ENCODE measurements at places on chromosomes 16 and 17.
A peak's percentile ranks its signal among the peaks of the same experiment; 100 is the strongest.

GRCh38 chr16:66207139-66207882 lies 159.2 kb upstream of the CDH5 start:
- DNase-seq: no peak

DNA sequence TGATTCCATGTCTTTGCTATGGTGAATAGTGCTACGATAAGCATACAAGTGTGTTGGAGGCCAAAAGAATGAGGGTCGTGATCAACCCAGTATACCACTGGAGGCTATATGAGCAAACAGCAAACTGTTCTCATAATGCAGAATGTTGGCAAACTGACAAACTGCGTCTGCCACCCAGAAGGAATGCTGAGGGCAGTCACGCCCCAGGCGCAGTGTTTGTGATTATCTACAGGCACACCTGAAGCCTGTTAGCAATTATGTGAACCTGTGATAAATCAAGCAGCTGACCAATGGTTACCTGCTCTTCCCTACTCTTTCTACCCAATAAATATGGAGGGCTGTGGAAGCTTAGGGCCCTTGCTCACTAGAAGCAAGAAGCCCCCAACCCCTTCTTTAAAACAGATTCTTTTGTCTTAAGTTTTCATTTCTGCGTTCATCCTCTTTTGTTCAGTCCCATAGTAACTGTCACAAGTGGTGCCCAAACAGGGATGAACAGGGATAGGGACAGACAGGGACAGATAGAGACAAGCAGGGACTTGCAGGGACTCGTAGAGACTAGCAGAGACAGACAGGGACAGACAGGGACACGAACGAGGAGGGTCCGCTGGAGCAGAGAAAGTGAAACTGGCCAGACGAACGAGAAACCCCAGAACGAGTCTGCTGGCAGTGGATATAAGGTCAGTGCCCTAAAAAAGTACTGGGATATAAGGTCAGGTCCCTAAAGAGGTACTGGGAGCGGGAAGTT lies 25.1 kb downstream of the CD300LG start:
- DNase-seq: no peak

DNA sequence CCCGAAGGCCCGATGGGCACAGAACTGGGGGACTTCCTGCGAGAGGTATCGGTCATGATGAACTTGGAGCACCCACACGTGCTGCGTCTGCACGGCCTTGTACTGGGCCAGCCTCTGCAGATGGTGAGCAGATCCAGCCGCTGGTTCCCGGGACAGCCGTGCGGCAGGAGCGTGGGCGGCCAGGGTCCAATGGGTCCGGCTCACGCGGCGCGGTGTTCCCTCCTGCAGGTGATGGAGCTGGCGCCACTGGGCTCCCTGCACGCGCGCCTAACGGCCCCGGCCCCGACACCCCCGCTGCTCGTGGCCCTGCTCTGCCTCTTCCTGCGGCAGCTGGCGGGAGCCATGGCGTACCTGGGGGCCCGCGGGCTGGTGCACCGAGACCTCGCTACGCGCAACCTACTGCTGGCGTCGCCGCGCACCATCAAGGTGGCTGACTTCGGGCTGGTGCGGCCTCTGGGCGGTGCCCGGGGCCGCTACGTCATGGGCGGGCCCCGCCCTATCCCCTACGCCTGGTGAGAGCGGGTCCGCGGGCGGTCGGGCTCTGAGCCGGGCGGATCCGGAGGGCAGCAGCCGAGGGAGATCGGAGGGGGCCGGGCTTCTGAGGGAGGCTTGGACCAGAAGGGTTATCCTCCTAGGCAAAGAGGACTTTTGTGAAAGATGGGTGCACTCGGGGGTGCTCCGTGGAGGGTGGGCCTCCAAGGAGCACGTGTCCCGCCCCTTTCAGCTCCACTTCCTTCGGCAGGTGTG lies 3.0 kb downstream of the TNK1 start:
- no peak for DNase-seq

DNA sequence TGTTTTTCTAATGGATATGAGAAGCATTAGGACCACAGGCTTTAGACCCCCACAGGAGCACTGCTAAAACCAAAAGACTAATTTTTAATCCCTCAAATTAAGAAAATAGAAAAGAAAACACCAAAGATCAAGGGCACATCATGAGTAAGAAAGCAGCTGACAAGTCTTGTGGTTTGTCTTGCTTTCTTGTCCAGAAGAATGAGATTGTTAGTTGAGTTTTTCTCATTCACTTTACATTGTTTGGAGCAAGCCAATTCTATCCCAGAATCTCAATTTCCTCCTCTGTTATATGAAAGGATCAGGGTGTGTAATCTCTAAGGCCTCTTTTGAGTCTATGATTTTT lies 899.0 kb downstream of the KCNJ2 start:
- DNase-seq: no peak

DNA sequence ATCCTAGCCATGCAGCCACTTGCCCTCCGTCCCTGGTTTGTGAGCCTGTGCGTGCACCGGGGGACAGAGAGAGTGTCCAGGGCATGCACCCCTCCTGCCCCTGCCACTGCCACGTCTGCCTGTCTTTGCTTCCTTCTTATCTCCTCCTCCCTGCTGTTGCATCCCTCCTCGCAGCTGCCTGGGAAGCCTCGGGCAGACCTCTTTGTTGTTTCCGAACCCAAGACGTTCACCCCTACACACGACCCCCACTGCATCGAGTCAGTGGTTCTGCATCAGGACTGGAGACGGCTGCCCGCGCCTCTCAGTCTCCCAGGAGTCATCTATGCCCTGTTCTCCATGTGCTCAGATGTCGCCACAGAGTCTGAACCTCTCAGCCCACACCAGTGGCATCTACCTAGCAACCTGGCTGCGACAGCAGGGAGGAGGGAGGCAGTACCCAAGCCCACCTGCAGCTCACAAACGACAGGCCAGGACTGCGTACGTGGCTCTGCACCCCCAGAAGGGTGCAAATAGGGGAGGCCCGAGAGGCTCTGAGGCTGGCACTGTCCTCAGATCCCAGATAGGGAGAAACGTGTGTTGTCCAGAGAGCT lies 5.2 kb downstream of the TIMP2 start:
- DNase-seq: no peak

DNA sequence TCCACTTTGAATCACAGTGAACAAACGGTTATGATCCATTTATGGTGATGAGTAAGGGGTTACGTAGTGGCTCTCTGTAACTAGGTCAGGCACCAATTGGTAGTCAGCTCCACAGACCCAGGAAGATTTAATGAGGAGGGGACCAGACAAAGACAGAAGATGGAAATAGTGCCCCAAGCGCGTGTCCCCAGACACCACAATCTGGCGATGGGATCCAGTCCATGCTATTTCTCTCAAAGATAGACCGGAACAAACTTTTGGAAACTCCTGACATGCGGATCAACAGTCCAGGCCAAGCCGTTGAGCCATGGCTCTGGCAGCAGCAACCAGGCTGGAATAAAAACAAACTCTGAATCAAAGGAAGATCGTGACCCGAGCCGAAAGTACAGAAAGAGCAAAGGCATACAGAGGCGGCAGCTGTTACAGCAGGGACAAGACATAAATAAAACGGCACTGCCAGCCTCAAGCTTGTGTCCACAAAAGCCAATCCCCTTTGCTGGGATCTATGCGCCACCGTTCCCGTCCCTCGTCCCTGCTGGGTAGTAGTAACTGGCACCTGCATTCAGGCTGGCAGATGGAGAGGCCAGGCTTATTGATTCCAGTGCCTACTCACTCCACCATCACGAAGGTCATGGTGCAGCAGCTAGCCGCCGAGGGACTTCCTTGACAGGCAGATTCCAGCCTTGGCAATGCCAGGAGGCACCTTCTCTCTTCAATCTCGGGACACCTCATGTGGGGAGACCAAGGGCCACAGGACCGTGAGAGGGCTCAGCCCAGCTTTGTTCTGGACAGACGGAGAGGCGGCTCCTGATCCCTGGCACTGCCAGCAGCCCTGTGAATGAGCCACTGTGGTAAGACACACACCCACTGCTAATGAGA lies 50.2 kb downstream of the CDH11 start:
- no peak for DNase-seq

DNA sequence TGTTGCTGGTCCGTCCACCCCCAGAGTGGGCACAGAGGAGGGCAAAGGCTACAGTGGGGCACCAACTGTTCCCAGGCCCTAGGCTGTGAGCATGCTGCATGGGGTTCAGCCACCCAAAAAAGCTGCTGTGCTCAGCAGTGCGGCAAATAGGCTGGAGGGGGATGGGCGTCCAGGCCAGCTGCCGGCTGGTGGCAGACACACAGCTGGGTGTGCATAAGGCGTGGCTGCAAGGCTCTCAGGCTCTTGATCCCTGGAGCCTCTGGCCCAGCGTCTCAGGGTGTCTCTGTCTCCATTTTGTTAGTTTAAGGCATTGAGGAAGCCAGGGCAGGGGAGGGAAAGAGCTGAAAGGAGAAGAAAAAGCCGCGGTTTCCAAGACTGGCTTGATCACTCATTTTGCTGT lies 8.8 kb downstream of the RPL19 start:
- DNase-seq: no peak

- no peak for DNase-seq
Observed at GRCh38 chr17:74271281-74271680, 2.8 kb upstream of the DNAI2 start.

- DNase-seq: no peak
Observed at GRCh38 chr16:57944970-57945739, 25.8 kb downstream of the CNGB1 start.

DNA sequence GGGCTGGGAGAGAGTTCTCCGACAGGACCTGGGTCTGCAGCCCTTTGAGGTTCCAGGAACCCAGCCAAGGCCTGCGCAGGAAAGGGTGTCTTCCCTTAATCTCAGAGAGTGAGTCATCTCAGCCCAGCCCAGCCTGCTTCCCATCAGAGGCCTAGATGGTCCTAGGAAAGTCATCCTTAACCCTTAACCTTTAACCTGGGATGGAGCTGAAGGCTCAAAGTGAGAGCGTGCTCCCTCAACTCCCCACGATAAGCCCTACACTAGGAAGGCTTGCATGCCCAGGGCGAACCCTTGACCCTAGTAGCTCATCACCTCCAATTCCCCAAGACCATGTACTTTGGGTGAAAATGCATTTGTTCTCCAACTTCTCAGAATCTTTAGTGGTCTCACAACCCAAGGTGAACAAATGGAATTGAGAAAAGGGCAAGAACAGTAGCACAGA lies 4.8 kb upstream of the ATXN7L3 start:
- no peak for DNase-seq

DNA sequence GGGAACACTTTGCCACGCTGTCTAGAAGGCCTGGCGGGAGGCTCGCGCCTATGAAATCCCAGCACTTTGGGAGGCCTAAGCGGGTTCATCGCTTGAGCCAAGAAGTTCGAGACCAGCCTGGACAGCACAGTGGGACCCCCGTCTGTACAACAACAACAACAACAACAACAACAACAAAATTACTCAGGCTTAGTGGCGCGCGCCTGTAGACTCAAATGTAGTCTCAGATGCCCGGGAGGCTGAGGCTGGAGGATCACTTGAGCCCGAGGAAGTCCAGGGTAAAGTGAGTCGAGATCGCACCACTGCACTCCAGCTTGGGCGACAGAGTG lies 297 bp upstream of the SLFN13 start:
- no peak for DNase-seq

GRCh38 chr16:76970087-76970744 lies 220.8 kb upstream of the MON1B start:
- no peak for DNase-seq

DNA sequence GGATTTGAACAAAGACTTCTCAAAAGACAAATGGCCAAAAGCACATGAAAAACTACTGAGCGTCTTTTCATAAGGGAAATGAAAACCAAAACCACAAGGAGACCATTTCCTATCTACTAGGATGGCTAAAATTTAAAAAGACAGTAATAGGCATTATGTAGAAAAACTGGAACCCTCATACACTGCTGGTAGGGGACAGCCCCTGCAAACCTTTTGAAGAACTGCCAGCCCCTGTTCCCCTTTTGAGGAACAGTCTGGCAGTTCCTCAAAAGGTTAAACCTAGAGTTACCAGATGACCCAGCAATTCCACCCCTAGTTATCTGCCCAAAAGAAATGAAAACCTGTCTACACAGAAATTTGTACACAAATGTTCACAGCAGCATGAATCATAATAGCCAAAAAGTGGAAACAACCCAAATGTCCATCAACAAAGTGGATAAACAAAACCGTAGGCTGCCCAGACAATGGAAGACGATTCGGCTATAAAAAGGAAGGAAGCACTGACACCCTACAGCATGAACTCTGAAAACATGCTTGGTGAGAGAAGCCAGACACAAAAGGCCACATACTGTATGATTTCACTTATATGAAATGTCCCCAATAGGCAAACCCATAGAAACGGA lies 22.9 kb downstream of the CDIP1 start:
- no peak for DNase-seq

- no peak for DNase-seq
Observed at GRCh38 chr16:24336491-24336890, 80.4 kb downstream of the CACNG3 start.

GRCh38 chr16:76796978-76797377 lies 394.0 kb upstream of the MON1B start:
- DNase-seq: no peak

DNA sequence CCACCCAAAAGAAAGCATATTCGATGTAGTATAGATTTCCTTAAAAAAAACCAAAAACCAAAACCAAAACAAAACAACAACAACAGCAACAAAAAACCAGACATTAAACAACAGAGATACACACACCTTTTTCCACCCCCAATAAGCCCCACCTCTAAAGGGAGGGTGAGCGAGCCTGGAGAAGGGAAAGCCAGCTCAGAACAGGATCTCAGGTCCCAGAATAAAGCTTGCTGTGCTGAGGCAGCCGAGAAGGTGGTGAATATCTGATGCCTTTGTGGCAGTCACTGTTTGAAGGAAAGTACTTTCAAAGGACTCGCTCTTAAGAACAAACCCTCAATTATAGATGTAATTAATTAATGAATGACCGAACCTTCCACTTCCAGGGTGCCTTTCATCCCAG lies 470 bp downstream of the KRT23 start:
- no peak for DNase-seq

DNA sequence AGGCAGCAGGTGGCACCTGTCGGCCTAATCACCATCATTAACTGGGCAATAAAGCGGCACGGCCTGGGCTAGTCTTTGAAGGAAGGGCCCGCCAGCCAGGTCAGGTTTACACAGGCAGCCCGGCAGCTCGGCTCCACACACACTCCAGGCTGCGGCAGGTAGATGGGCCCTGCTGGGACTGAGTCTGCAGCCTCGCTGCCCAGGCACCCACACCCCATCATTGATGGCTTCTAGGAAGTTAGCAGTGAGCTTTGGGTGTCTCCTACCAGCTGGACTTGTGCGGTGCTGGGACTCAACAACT lies 6.8 kb upstream of the FOXN1 start:
- no peak for DNase-seq

DNA sequence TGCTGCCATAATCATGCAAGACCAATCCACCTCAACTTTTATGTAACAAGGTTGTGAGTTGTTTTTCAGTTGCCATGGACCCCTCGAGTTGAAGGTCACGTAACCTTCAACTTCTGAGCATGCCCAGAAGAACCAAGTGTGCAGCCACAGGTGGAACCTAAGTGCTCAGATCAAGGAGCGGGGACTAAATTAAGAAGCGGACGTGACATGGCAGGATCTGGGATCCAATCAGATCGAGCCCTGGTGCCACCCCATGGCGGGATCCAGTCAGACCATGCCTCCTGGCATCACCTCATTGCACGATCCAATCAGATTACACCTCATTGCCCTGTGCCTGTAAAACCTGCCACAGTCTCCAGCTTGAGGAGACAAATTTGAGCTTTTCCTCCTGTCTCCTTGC lies 204.5 kb upstream of the CDH5 start:
- DNase-seq: peak; percentile 9

- DNase-seq: no peak
Observed at GRCh38 chr17:51751072-51751471, 407.4 kb downstream of the CA10 start.

All from SW 1271 (cell line).